ENCODE measurements at places on chromosomes 16 and 17.

DNA sequence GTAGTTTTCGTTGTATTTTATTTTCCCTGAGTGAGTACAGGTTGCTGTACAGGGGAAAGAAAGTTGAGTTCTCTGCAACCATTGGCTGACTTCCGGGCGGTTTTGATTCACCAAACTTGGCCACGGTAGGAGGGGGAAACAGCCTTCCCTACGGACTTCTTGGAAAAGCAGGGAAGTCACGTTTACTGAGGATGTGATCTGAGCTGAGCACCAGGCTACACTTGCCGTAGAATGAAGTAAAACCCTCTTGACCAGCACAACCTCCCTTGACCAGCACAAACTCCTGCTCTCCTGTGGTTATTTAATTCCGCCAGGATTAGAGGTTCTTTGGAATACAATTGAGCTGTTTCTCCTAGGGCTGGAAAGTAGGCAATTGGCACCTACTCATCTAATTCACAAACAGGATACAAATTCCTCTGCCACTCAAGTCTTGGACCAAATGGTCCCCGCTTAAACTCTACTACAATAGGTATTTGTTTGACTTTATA lies 242.0 kb upstream of the RBFOX1 start:
- H3K27ac ChIP-seq: no peak overlapping the region
- no peaks in the 10 kb centered on the region for H3K36me3 ChIP-seq
- H3K4me1 ChIP-seq: no peaks in the 10 kb centered on the region
- no peak overlapping the region for H3K4me3 ChIP-seq
- DNase-seq: no peak

DNA sequence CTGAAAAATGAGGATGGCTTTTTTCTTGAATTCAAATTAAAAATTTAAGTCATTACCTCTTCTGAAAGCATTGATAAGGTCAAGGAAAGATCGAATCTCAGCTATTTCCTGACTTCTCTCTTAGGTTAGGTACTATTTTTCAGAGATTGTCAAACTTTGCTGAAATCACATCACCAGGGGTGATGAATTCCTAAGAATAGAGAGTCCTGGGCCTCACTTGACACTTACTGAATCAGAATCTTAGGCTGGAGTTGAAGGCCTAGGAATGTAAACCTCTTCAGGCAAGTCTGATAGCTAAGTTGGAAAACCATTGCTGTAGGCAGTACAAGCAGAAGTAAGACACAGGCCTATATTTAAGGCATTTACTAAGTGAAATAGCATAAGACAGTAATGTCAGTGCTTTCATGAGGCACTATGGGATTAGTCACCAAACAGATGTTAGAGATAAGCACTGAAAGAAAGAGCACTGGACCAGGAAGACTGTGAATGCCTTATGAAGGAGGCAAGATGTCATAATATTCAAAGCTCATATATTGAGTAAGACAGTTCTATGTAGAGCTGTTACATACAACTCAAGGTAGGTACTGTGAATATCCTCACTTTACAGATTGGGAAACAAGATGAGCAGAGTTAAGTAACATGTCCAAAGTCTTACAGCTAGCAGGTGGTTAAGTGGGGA lies 21.5 kb downstream of the DCAF7 start:
- no peaks in the 10 kb centered on the region for H3K27me3 ChIP-seq
- H3K4me1 ChIP-seq: peaks cover 3% of the 10 kb centered on the region
- H3K27ac ChIP-seq: no peak overlapping the region
- H3K4me3 ChIP-seq: no peak overlapping the region

DNA sequence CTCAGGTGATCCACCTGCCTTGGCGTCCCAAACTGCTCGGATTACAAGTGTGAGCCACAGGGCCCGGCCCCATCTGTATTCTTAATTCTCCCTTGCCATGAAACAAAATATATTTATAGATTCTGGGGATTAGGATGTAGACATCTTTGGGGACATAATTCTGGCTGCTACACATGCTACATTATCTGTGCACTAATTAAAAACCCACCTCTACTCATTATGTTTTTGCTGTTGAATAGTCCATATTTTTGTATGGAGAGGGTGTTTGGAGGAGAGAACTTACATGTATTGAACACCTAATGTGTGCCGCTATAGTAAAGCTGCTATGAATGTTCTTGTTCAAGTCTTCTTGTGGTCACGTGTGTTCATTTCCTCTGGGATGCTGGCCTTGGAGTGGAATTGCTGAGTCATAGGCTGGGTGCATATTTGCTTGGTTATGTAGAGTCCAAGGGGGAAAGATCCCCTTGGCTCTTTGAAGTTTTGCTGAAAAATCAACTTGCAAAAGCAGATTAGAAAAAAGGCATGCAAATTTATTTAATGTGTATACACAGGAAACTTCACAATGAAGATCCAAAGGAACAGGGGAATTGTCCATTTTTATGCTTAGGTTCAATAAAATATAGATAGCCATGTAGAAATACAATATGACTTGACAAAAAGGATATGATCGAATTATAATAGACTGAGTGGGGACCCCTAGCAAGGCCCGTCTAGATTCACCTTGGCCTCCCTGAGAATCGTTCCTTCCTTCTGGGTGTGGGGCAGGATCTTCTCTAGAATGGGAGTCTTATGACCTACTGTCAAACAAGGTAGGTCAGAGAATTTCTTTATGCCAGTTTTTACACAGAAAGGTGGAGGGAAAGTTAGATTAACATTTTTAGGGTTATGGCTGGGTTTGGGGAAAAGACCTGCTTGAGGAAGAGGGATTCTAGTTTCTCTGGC lies 42.1 kb upstream of the GPRC5B start:
- H3K36me3 ChIP-seq: no peaks in the 10 kb centered on the region
- H3K27me3 ChIP-seq: no peaks in the 10 kb centered on the region
- no peaks in the 10 kb centered on the region for H3K4me1 ChIP-seq

- H3K4me3 ChIP-seq: peak within 1 kb of the TSS; percentile 62
- peaks cover 4% of the 10 kb centered on the region for H3K27me3 ChIP-seq
- no peaks in the 10 kb centered on the region for H3K36me3 ChIP-seq
- H3K4me1 ChIP-seq: peaks cover 11% of the 10 kb centered on the region
- peak; percentile 80 for DNase-seq
These were observed at the start of gene SLC47A1 for GRCh38 chr17:19533718-19534561. TSS of gene SLC47A1 (plus strand) at chr17:19533854. CDS start at chr17:19533940, 86 bp downstream.

DNA sequence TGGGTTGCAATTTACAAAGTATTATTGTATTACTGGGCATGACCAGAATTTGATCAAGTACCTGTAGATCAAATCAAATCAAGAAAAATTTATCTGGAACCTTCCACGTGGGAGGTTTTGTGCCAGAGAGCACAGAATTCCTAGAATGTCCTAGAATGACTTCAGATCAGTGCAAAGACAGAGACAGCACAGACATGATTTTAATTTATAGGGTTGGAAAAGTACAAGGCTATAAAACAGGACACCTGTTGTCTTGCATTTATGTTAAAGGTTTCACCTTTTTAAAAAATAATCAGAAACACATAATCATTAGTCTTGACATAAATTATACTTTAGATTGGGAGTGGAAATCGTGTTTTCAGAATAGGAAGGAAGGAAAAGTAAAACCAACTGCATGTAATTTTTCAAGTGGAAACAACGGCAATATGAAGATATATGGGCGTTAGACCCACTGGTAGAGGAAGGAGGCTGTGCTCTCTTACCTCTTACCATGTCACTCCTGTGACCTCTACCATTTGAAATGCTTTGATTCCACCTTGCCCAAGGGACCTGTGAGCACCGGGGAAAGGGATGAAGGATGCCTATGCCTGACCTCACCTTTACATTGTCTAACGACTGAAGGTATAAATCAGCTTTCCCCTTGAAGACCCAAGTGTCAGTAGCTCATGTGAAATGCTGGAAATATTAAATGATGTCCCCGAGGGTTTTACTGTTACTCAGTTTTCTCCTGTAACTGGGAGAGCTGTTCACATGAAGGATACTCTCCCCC lies 100.4 kb downstream of the SNX11 start:
- H3K36me3 ChIP-seq: no peaks in the 10 kb centered on the region
- no peak overlapping the region for H3K27ac ChIP-seq
- H3K4me3 ChIP-seq: no peak overlapping the region
- H3K4me1 ChIP-seq: no peaks in the 10 kb centered on the region

- no peak overlapping the region for H3K27ac ChIP-seq
- H3K4me3 ChIP-seq: no peak overlapping the region
- peaks cover 10% of the 10 kb centered on the region for H3K4me1 ChIP-seq
- no peaks in the 10 kb centered on the region for H3K36me3 ChIP-seq
These were observed 4.3 kb downstream of the CENPX start for GRCh38 chr17:82018152-82018988.

DNA sequence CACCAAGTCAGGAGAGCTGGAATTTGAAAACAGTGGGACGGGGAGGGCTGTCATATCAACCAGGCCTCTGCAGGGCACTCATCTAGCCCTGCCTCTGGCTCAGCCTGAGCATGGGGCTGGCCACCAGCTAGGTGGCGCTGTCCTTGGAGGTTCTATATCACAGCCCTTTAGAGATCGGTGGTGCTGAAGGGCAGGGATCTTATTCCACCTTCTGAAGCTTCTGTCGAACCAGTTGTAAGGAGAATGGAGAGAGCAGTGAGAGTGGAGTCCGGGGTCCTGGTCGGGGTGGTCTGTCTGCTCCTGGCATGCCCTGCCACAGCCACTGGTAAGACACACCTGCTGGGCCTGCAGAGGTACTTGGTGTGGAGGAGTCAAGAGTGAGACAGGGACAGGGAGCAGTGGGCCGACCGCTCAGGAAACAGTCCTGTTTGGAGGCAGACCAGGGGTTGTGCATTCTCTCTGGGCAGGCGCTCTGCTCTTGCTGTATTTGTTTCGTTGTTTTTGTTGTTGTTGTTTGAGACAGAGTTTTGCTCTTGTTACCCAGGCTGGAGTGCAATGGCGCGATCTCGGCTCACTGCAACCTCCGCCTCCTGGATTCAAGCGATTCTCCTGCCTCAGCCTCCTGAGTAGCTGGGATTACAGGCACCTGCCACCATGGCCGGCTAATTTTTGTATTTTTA lies at the start of gene CES3:
Gene CES3, plus strand, starts transcription at position 202 of the 680 bp plus-strand sequence. Its CDS starts 42 bp downstream, at position 244.
- no peaks in the 10 kb centered on the region for H3K36me3 ChIP-seq
- H3K4me3 ChIP-seq: no peak within 1 kb of the TSS
- DNase-seq: peak; percentile 84

- no peaks in the 10 kb centered on the region for H3K27me3 ChIP-seq
- H3K4me3 ChIP-seq: no peak overlapping the region
- H3K27ac ChIP-seq: no peak overlapping the region
- no peak for DNase-seq
- no peaks in the 10 kb centered on the region for H3K4me1 ChIP-seq
These were observed 8.0 kb downstream of the PSMD11 start for GRCh38 chr17:32452281-32452680.

GRCh38 chr16:86529160-86529559 lies 18.8 kb downstream of the FOXF1 start:
- peak; percentile 42 for DNase-seq
- H3K27me3 ChIP-seq: no peaks in the 10 kb centered on the region
- no peaks in the 10 kb centered on the region for H3K4me1 ChIP-seq
- no peak overlapping the region for H3K27ac ChIP-seq

- H3K36me3 ChIP-seq: no peaks in the 10 kb centered on the region
- DNase-seq: no peak
- H3K4me1 ChIP-seq: no peaks in the 10 kb centered on the region
- H3K4me3 ChIP-seq: no peak overlapping the region
These were observed 19.5 kb upstream of the RAP1GAP2 start for GRCh38 chr17:2776589-2777241.

Measured in upper lobe of right lung (tissue), 1 donor.